ENCODE measurements at places on chromosomes 11 and 22.
A peak's percentile ranks its signal among the peaks of the same experiment; 100 is the strongest.

DNA sequence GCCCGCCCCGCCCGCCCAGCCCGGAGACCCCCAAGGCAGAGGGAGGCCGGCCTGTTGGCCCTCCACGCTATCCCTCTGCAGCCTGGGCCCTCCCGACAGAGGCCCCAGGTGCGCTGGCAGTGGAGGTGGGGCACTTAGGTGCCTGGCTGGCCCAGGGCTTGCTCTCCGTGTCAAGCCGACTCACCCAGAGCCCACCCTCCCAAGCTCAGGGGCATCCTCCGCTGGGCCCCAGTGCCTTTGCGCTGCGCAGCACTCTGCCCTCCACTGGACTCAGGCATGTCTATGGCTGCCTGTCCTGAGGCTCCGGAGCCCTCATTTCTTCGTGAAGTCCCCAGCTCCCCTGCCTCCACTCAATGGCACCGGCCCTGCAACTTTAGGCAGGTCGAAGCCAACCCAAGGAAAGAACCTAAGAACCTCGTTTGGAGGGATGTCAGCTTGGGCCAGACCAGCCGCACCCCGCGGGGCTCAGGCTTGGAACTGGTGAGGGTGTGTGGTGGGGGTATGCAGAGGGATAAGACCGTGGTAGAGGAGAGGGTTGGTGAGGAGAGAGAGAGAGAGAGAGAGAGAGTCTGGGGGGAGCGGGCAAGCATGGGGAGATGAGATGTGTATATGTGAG is 6.1 kb downstream of the SMIM45 start:
- DNase-seq: no peak

- no peak for DNase-seq
Observed at GRCh38 chr11:113457784-113458183, 17.4 kb downstream of the DRD2 start.

- no peak for DNase-seq
Observed at GRCh38 chr11:1281326-1281973, 28.0 kb downstream of the TOLLIP start.

GRCh38 chr11:44708523-44709280 is 18.1 kb upstream of the TSPAN18 start:
- DNase-seq: no peak

DNA sequence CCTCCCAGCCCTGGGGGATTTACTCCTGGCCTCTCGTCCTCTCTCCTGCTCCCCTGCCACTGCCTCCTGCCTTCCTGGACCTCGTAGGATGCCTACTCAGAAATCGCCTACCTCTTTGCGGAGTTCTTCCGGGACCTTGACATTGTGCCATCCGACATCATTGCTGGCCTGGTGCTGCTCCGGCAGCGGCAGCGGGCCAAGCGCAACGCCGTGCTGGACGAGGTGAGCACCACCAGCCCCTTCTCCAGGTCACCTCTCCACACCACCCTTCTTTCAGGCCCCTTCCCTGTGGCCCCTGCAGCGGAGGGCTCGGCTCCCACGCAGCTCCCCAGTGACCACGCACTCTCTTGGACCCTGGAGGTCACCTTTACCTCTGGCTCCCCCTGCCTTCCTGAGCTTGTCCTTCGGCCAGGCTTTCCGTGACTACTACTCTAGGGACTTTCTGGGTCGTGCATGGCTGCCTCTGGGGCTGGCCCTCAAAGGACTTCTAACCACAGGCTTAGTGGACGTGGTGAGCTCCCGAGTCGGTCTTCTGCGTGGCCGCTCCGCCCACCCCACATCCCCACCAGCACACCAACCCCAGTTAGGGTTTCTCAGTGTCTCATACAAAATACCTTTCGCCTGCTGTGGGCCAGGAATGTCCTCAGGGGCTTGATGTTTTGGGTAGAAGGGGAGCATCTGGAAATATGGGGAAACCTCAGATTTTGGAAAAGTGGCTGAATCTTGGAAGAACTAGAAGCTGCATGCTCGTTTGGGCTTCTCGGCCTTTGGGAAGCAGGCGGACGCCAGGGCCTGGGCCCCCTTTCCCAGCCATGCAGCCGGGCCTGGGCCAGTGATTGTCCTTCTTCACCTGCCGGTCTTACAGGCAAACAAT is 24.1 kb upstream of the MYRF start:
- DNase-seq: no peak

DNA sequence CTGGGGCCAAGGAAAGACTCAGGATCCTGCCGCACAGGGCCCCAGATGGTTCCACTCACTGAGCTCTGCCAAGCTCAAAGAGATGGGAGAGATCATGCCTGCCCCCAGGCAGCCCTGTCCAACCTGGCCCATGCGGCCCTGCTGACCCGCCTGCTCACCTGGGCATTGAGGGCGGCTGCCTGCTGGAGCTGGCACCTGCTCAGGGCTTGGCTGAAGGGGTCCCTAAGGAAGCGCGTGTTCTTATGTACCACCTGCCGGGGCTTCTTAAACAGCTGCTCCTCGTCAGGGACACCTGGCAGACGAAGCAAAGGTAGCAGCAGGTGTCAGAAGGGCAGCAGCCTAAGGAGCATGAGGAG is 5.5 kb downstream of the ESS2 start:
- DNase-seq: no peak

DNA sequence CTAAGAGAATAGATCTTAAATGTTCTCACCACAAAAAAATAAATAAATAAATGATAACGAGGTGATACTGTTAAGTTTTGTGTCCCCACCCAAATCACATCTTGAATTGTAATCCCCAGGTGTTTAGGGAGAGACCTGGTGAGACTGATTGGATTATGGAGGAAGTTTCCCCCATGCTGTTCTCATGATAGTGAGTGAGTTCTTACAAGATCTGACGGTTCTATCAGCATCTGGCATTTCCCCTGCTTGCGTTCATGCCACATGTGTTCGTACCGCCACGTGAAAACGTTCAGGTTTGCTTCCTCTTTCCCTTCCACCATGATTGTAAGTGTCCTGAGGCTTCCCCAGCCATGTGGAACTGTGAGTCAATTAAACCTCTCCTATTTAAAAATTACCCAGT is 1514.8 kb upstream of the TENM4 start:
- no peak for DNase-seq

DNA sequence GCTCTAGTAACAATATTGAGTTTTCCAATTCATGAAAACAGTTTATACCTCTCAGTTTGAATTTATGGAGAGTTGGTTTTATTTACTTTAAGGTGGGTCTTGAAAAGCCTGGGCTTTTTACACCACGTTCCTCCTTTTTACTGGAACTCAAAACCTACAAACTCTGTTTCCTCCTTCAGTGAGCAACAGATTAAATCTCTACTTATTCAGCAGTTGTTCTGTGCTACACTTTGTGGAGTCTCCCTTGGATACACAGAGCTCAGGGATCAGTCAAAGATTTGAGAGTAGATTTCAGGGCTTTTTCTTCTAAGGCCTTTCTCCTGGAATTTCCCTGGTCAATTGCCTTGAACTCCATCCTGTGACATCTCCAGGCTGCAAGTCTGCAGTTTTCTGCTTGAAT is 3.5 kb downstream of the NXPE1 start:
- no peak for DNase-seq

DNA sequence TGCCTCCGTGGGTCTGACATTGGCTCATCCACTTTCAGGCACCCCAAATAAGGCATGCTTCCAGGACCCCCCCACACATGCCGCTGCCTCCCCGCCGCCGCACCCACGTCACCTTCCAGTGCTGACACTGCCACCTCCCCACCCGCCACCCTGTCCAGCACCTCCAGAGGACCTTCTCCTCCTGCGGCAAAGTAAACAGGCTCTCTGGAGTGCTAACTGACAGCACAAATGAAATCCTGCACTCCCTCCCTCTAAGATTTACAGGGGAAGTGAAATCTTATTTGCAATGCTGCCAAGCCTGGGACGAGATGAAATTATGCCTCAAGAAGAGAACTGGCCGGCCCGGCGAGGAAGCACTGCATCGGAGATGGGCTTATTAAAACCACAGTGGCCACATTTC is 35.3 kb downstream of the MACROD1 start:
- no peak for DNase-seq

DNA sequence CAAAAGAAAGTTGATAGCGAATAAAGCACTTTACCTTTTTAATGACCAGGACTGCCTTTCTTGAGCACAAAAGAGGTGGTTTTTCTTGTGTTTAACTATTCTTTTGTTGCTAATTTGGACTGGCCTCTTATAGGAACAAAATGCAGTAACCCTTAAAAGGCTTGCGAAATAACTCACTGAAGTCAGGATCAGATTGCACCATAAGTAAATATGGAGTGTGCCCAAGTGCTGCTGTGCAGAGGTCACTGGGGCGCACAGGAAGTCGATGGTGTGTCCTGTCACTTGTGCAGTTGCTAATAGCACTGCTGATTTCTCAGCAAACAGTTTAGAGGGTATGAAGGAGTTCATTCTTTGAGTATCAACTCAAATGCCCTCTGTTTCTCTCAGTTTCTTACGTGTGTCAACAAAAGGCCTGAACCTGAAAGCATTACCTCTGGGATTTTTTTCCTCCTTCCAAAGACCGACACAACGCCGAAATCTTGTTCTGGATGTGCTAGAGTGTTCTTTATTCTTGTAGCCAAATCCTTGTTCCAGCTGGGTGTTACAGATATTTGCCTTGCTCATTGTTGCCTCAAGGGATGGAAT is 71.3 kb downstream of the ATXN10 start:
- DNase-seq: peak; percentile 14

GRCh38 chr11:68727783-68728182 is 23.5 kb downstream of the TESMIN start:
- no peak for DNase-seq

DNA sequence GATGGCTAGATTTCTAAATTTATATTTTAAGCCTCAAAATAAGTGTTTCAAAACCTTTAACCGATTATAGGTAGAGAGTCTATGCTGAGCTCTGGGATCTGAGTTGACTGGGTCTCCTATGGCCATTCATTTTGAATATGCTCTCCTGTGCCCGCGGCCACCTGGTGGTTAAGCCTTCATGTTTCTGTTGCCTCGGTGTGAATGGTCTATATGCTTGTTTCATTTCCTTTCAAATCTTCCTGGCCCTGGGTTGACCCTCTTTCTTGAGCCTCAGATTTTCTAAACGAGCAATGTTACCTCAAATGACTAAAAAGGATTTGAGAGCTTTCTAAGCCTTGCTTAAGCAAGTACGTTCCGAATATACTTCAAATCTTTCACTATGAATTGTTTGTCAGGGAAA is 789.4 kb upstream of the KIRREL3 start:
- peak; percentile 2 for DNase-seq

DNA sequence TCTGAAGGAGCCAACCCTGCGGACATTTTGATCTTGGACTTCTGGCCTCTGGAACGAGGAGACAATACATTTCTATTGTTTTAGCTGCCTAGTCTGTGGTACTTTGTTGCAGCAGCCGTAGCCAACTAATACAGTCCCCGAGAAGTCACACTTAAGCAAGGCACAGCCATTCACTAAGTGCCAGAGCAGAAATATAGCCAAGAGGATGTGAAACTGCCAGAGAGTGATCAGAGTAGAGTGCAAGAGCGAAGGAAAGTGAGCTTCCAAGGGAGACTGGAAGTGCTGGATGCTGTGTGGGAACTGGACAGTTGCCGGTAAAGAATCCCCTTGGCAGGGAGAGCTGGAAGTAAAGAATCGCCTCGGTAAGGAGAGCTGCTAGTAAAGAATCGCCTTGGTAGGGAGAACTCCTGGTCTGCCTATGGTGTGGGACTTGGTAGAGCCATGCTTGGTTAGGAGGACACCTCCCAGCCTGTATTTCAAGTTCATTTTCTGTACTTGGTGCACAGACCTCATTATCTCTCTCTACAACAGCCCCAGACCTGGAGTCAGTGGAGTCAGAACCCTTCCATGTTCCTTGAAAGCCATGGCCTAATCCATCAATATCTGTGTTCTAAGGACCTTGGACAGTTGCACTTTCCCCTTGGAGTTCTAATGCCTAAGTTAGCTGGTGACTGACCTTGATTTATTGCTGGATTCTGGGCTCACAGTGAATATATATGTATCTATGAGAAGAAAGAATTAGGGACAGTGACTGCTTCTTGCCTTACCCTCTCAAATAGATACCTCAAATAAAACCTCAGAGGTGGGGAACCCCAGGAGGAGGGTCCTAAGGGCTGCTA is 162.1 kb downstream of the LDLRAD3 start:
- no peak for DNase-seq

GRCh38 chr11:11588243-11588642 is 33.6 kb downstream of the GALNT18 start:
- no peak for DNase-seq

- DNase-seq: no peak
Observed at GRCh38 chr22:17965538-17966402, 58.6 kb downstream of the MICAL3 start.

DNA sequence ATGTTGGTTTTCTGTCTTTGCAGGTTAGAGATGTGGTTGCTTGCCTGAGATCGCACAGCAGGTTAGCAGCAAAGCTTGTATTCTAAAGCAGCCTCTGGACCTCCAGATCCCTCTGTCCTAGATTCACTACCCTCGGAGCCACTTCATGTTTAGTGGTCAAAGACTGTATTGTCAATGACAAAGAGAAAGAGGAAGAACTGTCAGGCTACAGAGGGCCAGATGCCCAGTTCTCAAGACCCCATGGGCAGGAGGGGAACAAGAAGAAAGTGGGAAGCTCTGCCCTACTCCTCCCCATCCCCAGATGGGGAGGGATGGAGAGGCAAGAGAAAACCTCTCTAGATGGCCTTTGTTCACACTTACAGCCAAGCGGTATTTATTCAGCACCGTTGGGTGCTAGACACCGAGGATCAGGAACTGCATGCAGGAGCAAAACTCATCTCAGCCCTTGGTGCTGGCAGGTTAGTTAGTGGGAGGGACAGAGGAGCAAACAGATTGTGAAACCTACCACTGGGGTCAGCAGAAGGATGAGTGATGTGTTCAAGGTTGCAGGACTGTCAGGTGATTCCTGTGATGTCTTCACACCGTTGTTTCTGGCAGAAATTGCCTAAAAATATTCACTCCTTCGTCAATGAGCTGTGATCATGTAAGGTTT is 38.3 kb upstream of the PTPRJ start:
- peak; percentile 51 for DNase-seq

DNA sequence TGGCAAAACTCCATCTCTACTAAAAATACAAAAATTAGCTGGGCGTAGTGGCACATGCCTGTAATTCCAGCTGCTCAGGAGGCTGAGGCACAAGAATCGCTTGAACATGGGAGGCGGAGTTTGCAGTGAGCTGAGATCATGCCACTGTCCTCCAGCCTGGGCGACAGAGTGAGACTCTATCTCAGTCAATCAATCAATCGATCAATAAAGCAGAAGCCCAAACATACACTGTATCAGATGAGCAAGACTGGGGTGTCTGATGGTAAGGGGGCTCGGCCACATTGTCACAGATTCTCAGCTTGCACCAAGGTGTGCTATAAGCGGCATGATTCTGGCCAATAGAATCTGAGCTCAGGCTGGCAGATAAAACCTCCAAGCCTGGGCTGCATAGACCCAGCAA is 261.1 kb downstream of the BUD13 start:
- DNase-seq: no peak

- DNase-seq: no peak
Observed at GRCh38 chr11:76667856-76668255, 2.7 kb downstream of the LRRC32 start.

DNA sequence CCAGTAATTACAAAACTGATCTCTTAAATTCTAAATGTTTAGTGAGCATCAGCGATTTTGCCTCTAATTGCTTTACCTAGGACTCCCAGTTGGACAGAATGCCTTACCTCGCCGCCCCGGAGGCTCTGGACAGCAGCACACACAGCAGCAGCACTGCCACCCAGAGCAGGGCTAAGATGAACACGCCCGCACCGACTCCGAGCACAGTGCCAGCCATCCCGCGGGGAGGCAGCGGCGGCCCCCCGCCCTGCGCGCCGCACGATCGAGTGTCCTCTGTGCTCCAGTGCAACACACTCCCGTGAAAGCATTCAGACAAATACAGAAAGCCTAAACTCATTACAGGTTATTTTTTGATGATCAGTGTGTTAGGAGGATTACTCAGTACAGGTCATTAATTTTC is 9.4 kb downstream of the TMEM218 start:
- DNase-seq: no peak

Data from KBM-7 (cell line).